ENCODE measurements at places on chromosomes 4 and X.

GRCh38 chrX:138845786-138846185 lies 134.3 kb upstream of the FGF13 start:
- peak; percentile 15 for DNase-seq

GRCh38 chrX:30863974-30864373 lies 25.1 kb downstream of the TAB3 start:
- no peak for DNase-seq

GRCh38 chrX:40772290-40772689 lies 36.9 kb upstream of the MED14 start:
- no peak for DNase-seq

- no peak for DNase-seq
These were observed 184.9 kb upstream of the PCDH7 start for GRCh38 chr4:30535255-30535654.

DNA sequence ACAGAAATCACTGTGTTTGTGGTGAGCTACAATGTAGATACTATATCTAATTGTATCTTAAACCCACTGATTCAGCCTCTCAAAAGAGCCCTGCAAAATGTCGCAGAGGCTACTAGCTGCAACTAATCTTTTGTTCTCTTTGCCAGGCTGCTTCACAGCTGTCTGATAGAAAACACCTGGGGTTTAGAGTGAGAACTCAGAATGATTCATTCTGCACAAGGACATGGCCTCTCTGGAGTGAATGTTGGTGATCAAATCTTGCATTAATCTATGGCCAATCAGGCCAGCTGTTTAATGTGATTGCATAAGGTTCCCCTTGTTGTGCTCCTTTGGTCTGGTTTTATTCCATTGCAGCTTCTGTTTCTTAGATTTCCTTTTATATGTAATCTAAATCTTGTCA lies 100.3 kb downstream of the EMCN start:
- DNase-seq: peak; percentile 15

GRCh38 chrX:120270567-120270966 lies 20.0 kb downstream of the ZBTB33 start:
- no peak for DNase-seq

- DNase-seq: no peak
These were observed 147.8 kb upstream of the KLF3 start for GRCh38 chr4:38516190-38516589.

- no peak for DNase-seq
These were observed 98.6 kb downstream of the PDLIM5 start for GRCh38 chr4:94550352-94550751.

- DNase-seq: no peak
These were observed 30.2 kb upstream of the SYTL5 start for GRCh38 chrX:37976153-37976552.

DNA sequence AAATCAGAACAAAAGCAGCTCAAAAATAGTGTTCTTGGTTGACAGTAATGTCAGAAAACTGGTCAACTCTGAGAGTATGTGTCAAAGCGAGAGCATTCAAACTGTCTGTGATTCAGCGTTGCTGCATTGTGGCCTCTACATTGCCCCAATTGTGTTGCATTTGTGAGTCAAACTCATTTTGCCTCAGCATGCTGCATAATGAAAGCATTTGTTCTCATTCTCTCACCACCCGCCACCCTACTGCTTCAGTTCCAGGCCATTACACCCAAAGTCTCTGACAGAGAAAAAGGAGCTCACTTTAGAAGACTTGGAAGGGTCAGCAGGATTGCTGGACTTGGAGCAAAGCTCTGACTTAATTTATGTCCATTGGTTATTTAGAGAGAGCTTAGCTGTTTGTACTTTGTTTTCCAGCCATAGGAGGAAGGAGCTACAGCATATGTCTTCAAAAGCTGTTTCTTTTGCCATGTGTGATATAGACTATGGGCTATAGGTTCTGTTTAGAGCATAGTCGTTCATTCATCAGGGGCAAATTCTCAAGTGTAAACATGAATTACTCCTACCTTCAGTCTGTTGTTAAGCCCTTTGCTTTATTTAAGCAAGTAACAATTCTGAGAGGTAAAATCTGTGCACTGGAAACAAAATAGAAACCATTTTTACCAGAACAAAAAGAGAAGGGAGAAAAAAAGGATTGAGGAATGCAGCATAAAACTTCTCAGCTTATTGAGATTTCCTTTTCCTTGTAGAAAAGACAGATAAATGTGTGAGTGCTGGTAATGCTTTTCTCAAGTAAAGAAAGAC lies 153.4 kb upstream of the ANK2 start:
- peak; percentile 49 for DNase-seq

GRCh38 chr4:94127707-94128328 lies 79.8 kb upstream of the SMARCAD1 start:
- peak; percentile 15 for DNase-seq

- peak; percentile 37 for DNase-seq
These were observed 67.4 kb upstream of the SLC34A2 start for GRCh38 chr4:25588206-25588605.

- DNase-seq: no peak
These were observed 134.1 kb downstream of the ELOVL6 start for GRCh38 chr4:110064295-110064694.

DNA sequence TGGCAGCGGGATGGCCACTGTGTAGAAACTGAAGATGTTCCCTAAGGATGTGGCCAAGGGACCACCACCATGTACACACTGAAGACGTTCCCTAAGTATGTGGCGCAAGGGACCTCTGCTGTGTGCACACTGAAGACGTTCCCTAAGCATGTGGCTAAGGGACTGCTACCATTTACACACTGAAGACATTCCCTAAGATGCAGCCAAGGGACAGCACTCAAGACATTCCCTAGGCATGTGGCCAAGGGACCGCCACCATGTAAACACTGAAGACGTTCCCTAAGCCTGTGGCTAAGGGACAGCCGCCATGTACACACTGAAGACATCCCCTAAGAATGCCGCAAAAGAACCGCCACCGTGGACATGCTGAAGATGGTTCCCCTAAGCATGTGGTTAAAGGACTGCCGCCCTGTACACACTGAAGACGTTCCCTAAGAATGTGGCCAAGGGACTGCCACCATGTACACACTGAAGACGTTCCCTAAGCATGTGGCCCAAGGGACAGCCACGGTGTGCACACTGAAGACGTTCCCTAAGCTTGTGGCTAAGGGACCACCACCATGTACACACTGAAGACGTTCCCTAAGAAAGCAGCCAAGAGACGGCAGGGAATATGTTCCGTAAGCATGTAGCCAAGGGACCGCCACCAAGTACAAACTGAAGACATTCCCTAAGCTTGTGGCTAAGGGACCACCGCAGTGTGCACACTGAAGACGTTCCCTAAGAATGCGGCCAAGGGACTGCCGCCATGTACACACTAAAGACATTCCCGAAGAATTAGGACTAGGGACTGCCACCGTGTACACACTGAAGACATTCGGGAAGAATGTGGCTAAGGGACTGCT lies 43.3 kb downstream of the DHRSX start:
- DNase-seq: no peak

DNA sequence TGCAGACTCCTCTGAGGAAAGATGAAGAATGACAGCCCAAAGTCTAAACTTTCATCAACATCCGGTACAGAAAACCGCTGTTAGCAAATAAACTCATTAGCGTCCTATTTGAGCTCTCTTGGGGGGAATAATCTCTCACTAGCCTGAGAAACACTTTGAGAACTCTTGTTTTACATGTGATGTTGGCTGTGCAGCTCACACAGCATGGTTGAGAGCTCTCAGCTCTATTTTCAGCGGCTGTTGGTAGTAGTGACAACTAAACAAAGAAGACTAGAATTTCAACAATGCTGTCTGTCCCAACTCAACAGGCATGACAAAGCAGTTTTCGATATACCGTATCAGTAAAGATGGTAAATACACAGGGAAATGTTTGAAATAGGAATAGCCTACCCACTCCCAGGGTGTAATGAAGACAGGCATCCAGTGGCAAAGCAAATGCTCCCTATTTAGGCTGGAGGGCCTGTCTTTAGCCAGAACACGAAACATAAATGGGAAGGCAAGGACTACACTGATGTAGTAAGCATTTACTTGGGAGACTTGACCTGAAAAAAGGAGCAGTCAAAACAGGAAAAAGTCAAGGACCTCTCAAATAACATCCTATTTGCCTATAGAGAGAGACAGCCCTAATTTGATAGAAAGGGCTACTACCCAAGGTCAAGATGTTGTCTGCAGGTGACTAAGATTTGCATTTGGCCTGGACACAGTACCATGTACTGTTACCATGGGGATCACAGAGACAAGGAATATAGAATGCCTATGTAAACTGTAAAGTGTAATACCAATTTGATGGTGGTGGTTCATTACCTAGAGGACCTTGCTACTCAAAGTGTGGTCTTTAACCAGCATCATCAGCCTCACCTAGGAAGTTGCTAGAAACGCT lies 60.4 kb downstream of the PPEF2 start:
- no peak for DNase-seq

All from neuronal stem cell (in vitro differentiated cells).